ENCODE measurements at places on chromosomes 5 and 9.

DNA sequence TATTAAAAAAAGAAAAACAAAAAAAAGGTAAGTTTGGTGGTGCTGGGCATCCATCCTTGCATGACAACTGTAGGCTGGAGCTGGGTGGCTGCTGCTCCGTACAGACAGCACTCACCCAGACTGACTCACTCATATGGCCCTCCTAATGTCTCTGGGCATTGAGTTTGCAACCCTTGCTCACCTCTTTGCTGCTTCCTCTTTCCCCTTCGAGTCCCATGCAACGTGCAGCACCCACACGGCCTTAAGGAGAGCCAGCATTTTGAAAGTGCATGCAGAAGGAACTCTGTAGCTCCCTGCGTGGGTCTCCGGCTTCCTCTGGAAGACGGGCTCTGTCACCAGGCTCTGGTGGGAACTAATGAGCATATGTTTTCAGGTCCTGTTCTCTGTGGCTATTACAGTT lies 60.5 kb upstream of the ENTREP1 start:
- no peak for DNase-seq

- no peak for DNase-seq
These were observed 512.2 kb upstream of the ZNF608 start for GRCh38 chr5:125258615-125259014.

DNA sequence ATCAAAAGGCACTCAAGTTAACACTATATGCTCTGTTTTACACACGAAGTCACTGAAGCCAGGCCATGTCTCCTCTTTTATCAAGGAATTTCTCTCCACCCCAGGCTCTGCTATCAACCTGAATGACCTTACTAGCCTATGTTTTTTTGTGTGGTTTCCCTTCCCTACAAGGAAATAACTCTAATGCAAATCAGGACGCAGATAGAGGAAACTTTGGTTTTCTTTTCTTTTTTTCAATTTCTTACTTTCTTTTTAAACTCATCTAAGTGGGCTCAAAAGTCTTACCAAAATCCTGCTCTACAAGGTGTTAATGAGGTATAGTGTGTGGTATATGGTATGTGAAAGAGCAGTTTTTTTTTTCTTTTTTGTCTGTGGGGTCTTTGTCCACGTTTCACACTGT lies 5.5 kb upstream of the SLC46A2 start:
- no peak for DNase-seq

- no peak for DNase-seq
These were observed 164.8 kb upstream of the VCAN start for GRCh38 chr5:83306572-83307241.

DNA sequence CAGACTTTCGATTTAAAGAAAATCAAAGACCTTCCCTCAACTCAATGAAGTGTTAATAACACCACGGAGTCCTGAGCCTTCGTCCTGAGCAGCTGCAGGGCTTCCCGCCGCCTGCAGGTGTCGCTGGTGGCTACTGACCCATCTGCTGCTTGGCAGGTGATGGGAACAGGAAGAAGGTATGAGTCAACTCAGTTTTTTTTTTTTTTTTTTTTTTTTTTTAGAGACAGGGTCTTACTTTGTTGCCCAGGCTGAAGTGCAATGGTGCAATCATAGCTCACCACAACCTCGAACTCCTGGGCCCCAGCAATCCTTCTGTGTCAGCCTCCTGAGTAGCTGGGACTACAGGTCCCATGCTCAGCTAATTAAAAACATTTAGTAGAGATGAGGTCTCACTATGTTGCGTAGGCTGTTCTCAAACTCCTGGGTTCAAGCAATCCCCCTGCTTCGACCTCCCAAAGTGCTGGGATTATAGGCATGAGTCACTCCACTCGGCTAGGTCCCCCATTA lies 185.7 kb upstream of the IL12B start:
- DNase-seq = no peak

GRCh38 chr9:2140600-2141223 lies 125.6 kb downstream of the SMARCA2 start:
- DNase-seq = no peak

- DNase-seq = no peak
These were observed 122.8 kb downstream of the CAMK4 start for GRCh38 chr5:111347021-111347420.

- DNase-seq = no peak
These were observed 16.2 kb downstream of the ANKH start for GRCh38 chr5:14855366-14855765.

GRCh38 chr5:162052676-162053075 lies 14.9 kb upstream of the GABRG2 start:
- no peak for DNase-seq

DNA sequence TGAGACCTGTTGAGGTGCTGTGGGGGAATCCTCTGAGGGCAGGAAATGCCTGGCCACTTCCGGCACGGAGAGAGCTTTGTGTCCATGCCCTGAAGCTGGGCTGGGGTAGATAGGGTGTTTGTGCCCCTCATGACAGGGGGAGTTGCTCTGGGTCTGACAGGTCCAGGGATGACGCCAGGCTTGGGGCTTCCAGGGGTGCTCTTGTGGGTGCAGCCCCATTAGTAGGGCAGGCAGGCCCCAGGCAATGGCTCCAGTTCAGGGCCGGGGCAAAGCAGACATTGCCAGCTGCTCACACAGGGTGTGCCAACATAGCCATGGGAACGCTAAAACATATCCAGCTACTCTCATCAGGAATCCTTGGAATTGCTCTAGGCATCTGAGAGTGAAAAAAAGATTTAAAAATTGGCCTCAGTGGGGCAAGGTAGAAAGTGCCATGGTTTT lies 21.1 kb downstream of the PITX1 start:
- no peak for DNase-seq

Measured in cerebellar nuclear complex (tissue), 1 donor.